ENCODE measurements at places on chromosomes 2 and 18.

DNA sequence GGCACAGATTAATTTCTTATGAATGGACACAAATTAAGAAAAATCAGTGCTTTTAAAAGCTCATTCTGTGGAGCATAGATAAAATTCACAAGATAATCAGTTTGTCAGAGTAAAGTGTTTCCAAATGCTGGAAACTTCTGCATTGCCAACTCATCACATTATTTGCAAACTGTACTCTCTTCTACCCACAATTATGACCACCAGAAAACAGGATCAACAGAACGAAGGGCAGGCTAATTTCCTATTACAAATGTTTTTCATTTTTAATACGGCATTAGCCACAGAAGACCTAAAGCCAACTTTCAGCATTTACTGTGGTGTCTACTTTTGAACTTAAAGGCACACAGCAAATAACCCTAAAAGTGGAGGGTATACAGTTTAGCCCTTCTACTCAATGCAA lies 6.0 kb downstream of the IRS1 start:
- DNase-seq: no peak

- no peak for DNase-seq
Observed at GRCh38 chr2:235523021-235523420, 29.2 kb downstream of the AGAP1 start.

GRCh38 chr2:28415010-28415409 lies 22.4 kb downstream of the FOSL2 start:
- DNase-seq: no peak

- DNase-seq: no peak
Observed at GRCh38 chr2:234851451-234851850, 100.4 kb upstream of the SH3BP4 start.

GRCh38 chr2:215969131-215969841 lies 44.1 kb downstream of the MREG start:
- no peak for DNase-seq

DNA sequence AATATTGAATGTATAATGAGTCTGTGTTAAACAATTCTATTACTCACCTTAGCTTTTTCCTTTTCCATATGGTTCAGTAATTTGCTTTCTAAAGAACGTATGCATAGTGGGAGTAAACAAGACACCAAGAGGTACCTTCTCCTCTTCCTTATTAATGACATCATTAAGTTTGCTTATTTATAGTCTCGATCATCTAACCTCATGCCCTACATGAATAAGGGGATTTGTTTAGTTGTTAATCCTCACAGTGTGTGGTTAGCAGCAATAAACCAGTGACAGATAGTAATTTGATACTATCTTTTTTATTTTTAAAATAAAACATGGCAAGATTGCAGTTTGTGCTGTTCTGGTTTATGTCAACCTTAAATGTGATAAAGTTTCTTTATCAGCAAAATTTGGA lies 69.7 kb downstream of the COBLL1 start:
- no peak for DNase-seq

GRCh38 chr2:3667151-3667631 lies 9.2 kb downstream of the ALLC start:
- DNase-seq: no peak

DNA sequence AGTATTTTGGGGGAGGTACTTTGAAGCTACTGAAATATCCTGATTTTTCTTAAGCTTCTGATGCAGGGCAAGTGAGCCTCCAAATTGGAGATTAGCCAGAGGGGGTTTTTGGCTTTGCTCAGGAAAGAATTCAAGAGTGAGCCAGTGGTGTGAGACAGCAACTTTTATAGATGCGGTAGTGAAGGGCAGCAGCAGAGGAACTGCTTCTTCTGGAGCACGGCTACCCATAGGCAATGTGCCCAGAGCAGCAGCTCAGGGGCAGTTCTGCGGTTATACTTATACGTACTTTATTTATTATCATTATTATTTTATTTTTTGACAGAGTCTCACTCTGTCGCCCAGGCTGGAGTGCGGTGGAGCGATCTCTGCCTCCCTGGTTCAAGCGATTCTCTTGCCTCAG lies 19.8 kb upstream of the NT5DC4 start:
- peak; percentile 33 for DNase-seq

DNA sequence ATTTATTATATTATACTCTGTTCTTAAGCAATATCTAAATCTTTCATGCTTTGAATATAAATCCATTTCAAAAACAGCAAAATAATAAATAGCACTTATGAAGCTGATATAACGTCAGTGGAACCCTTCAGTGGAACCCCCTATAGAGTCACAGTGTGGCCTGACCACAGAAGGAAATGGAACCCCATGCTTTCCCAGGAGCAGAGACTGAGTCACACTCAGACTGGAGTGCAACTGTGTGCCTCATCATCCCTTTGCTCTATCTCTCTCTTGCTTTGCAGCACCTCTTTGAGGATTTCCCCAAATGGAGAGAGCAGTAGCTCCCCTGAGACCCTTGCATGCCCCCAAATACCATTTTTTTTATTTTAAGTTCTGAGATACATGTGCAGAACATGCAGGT lies 13.1 kb downstream of the NXPH2 start:
- DNase-seq: no peak

GRCh38 chr2:8980096-8980495 lies 23.4 kb downstream of the MBOAT2 start:
- DNase-seq: no peak

- DNase-seq: no peak
Observed at GRCh38 chr18:841647-842370, 29.8 kb upstream of the YES1 start.

- no peak for DNase-seq
Observed at GRCh38 chr2:37020212-37020886, 54.0 kb upstream of the STRN start.

GRCh38 chr18:21949326-21950015 lies 208.9 kb downstream of the MIB1 start:
- DNase-seq: no peak

DNA sequence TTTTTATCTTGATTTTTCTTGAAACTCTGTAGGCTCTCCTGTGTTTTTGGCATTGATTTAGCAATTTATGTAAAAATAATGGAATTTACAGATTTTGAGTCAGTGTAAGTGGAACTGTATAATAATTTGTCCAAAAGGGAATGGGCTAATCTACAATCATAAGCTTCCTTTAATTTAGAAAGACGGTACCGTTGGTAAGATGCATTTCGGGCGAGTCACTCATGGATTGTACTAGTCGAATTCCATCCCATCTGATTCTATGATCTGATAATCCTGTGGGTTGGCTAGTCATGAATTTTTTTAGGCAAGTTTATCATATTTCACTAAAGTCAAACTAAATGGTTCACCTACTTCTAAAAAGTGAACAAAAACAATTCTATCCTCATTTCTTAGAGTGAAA lies 133.4 kb downstream of the ZNF407 start:
- no peak for DNase-seq

- DNase-seq: no peak
Observed at GRCh38 chr18:35157181-35157580, 83.7 kb upstream of the ZNF397 start.

DNA sequence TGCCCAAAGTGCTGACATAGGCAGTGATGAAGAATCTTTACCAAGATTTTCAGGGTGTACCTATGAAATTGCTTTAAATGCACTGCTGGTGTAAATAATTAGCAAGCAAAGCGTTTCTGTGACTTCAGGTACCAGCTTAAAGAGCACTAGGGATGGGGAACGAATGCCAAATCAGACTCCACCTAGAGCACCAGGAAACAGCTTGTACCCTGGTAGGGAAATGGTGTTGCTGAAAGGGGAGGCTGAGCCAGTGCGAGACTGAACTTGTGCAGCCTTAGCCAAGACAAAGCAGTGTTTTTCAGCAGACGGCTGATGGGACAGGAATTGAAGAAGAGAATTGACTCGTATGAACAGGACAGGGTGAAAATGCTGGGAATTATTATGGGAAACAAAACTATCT lies 65.6 kb downstream of the TWSG1 start:
- DNase-seq: no peak

GRCh38 chr2:190592831-190593230 lies 56.1 kb upstream of the NAB1 start:
- no peak for DNase-seq

DNA sequence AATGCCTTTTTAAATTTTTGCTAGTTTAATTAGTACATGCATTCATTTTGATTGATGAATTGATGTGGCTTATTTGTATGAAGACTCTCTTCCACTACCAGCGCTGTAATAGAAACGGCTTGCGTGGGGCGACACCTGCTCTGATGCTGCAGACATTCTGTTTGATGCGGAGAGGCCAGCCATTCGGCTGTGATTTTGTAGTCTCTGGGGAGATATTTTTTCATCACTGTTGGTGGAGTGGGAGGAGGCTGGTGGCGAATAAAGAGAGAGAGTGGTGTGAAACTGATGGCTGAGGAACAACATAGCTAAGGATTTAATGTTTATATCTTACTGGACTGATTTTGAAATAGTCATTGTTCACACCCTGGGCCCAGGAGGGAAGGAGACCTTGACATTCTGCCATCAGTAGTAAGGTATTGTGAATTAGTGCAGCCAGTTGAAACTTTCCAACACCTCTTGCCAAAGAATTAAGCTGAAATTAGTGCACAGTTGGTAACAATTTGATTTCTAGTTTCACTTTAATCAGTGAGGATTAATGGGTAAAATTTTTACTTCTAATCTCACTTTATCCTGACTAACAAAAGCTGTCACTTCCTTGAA lies 224.1 kb downstream of the MTX2 start:
- DNase-seq: no peak

DNA sequence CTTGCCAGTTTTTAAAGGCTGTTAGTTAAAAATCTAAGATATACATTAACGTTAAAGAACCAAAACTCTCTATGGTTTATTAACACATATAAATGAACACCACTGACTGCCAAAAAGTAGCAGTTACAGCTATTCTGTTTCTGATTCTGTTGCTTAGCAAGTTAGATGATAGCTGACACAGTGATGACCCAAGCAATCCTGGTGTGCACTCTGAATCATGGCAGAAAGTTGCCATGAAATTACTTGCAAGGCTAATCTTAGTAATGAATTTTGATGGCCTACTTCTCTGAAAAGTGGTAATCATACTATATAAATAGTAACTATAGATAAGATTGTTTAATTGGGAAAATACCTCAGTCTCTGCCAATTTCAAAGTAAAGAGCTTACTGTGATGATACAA lies 57.7 kb downstream of the ROCK2 start:
- DNase-seq: no peak

DNA sequence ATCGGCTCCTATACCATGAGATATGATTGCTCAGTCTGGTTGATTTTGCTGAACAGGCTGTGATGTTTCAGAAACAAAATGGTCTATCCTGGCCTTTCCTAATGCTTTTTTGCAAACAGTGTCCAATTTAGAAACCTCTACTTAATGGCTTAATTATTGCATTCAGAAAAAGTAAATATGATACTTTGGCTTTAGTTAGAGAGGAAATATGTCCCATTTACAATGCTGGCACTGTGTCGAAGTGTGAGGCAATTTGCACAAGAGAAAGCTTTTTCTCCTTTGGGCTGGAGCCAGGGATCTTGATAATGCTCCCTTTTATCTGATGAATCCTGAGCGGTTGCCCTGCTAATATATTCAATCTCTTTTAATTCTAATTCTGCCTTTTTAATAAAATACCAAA lies 418.9 kb downstream of the EPHA4 start:
- peak; percentile 53 for DNase-seq

GRCh38 chr18:42950732-42951131 lies 164.8 kb downstream of the RIT2 start:
- DNase-seq: no peak

DNA sequence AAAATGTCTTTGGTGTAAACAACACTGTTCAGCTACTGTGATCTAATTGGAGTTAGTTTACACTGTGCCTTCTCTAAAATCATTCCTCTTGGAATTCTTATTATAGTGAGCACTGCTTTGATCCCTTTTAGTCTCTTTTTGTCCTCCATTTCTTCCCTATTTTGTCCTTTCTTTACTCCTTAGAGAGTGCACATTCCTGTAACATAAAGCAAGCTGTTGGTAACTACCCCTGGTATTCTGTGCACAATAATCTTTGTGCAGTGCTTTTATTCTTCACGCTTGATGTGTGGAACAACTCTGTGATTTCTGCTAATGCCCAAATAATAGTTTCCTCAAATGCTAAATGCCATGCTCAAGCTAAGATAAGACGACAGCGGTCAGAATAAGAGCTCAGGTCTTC lies 401.5 kb downstream of the DPP10 start:
- DNase-seq: no peak

GRCh38 chr2:36915627-36916026 lies 50.7 kb downstream of the STRN start:
- no peak for DNase-seq

GRCh38 chr2:26979741-26980140 lies 9.3 kb downstream of the MAPRE3 start:
- DNase-seq: no peak

- no peak for DNase-seq
Observed at GRCh38 chr2:8132351-8132831, 549.5 kb upstream of the ID2 start.

- no peak for DNase-seq
Observed at GRCh38 chr2:12217175-12217574, 470.7 kb downstream of the LPIN1 start.

DNA sequence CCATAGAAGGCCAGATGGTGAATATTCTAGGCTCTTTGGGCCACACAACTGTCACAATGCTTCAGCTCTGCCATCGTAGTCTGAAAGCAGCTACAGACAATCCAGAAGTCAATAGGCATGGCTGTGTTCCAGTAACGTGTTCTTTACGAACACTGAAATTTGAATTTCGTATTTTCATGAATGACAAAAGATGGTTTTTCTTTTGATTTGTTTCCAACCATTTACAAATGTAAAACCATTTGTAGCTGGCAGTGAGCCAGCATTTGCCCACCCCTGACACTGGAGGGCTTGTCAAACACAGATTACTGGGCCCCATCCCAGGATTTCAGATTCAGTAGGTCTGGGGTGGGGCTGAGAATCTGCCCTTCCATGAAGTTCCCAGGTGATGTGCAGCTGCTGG lies 83.0 kb upstream of the ATG16L1 start:
- DNase-seq: no peak

DNA sequence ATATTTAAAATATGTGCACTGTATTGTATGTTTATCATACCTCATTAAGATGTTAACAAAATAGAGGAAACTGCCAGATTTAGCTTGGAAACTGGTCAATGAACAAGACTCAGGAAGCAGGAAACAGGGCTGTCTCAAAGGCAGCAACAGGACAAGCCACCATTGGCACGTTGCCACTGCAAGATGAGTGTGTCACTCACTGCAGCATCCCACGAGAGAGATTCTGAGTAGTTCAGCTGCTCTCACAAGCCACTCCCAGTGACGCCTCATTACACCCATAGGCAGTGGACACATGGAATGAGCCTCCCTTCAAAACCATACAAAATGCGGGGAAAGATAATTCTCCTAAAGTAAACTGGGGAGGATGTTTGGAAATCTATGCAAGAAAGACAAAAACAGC lies 181.9 kb upstream of the DLGAP1 start:
- peak; percentile 43 for DNase-seq

GRCh38 chr2:192354512-192355244 lies 159.9 kb upstream of the TMEFF2 start:
- DNase-seq: no peak

DNA sequence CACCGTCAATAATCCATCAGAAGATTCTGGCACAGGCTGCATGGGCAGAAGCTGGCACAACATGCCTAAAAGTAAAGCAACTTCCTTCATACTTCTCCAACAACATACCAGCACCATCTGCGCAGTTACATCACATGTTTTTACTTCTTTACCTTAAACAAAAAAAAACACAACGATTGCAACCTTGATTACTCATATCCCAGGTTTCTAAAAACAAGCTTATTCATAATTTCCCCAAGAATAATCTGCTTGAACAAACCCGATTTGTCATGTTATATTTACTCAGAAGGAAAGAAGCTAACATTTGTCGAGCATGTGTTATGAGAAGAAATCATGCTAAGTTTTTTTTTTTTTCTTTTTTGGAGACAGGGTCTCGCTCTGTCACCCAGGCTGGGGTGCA lies 54.7 kb downstream of the THADA start:
- DNase-seq: no peak

- DNase-seq: no peak
Observed at GRCh38 chr2:95349568-95350322, 52.6 kb downstream of the KCNIP3 start.

Measured in NCI-H446 (cell line).